ENCODE measurements at places on chromosomes 11 and 22.

GRCh38 chr11:43944761-43945311 lies 2.4 kb downstream of the C11orf96 start:
- H3K36me3 ChIP-seq = no peaks in the 10 kb centered on the region
- peaks cover 15% of the 10 kb centered on the region for H3K4me1 ChIP-seq
- H3K27me3 ChIP-seq = peaks cover 32% of the 10 kb centered on the region

DNA sequence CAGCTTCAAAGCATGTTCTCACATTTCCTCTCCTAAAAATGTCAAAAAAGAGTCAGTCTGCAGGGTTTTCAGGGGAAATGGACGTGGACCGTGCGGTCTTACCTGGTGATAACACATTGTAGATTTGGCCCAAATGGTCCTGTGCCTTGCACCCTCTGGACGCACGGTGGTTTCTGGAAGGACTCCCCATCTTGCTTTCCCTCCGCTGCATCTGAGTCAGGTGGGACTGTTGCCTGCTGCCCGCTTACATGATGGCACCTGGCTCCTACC lies 1290.1 kb downstream of the TBC1D22A start:
- no peaks in the 10 kb centered on the region for H3K36me3 ChIP-seq
- H3K4me1 ChIP-seq = no peaks in the 10 kb centered on the region
- H3K4me3 ChIP-seq = no peak overlapping the region
- DNase-seq = no peak

DNA sequence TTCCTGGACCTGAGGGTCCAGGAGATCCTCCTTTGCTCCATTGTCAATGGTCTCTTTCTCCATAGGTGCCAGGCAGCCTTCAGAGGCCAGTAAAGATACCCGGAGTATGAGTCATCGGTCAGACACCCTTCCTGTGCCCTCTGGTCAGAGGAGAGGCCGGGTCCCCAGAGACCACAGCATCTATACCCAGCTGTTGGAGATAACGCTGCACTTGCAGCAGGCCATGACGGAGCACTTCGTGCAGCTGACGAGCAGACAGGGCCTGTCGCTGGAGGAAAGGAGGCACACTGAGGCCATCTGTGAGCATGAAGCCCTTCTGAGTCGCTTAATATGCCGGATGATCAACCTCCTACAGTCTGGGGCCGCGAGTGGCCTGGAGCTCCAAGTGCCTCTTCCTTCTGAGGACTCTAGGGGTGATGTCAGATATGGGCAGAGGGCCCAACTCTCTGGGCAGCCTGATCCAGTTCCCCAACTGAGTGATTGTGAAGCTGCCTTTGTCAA lies at the start of gene ACCSL:
Gene ACCSL (plus strand): TSS at position 51 of the 501 bp plus-strand sequence. CDS start 56 bp downstream, at position 107.
- no peak for DNase-seq
- H3K4me3 ChIP-seq = no peak within 1 kb of the TSS
- H3K27me3 ChIP-seq = no peaks in the 10 kb centered on the region
- no peaks in the 10 kb centered on the region for H3K36me3 ChIP-seq

GRCh38 chr22:19664406-19664805 lies 49.9 kb upstream of the SEPTIN5 start:
- no peaks in the 10 kb centered on the region for H3K27me3 ChIP-seq
- no peak overlapping the region for H3K27ac ChIP-seq
- DNase-seq = no peak
- no peaks in the 10 kb centered on the region for H3K36me3 ChIP-seq

DNA sequence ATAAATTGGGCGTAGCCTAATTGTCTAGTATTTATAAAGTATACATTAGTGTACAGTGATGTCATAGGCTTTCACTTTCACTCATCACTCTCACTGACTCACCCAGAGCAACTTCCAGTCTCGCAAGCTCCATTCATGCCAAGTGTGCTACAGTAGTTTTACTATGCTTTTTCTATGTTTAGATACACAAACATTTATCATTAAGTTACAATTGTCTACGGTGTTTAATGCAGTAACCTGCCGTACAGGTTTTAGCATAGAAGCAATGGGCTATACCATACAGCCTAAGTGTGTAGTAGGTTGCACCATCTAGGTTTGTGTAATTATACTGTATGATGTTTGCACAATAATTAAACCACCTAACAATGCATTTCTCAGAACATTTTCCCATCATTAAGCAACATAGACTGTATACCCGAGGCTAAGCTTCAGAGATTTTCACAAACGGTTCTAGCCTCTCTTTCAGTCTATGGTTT lies 17.5 kb downstream of the OR9G1 start:
- H3K36me3 ChIP-seq = no peaks in the 10 kb centered on the region
- H3K4me3 ChIP-seq = no peak overlapping the region
- no peak overlapping the region for H3K27ac ChIP-seq
- no peak for DNase-seq
- no peaks in the 10 kb centered on the region for H3K27me3 ChIP-seq

- H3K27me3 ChIP-seq = no peaks in the 10 kb centered on the region
- H3K4me1 ChIP-seq = peaks cover 29% of the 10 kb centered on the region
- no peak for DNase-seq
- H3K4me3 ChIP-seq = no peak overlapping the region
These were observed 14.2 kb upstream of the CDC42BPG start for GRCh38 chr11:64858467-64859263.

DNA sequence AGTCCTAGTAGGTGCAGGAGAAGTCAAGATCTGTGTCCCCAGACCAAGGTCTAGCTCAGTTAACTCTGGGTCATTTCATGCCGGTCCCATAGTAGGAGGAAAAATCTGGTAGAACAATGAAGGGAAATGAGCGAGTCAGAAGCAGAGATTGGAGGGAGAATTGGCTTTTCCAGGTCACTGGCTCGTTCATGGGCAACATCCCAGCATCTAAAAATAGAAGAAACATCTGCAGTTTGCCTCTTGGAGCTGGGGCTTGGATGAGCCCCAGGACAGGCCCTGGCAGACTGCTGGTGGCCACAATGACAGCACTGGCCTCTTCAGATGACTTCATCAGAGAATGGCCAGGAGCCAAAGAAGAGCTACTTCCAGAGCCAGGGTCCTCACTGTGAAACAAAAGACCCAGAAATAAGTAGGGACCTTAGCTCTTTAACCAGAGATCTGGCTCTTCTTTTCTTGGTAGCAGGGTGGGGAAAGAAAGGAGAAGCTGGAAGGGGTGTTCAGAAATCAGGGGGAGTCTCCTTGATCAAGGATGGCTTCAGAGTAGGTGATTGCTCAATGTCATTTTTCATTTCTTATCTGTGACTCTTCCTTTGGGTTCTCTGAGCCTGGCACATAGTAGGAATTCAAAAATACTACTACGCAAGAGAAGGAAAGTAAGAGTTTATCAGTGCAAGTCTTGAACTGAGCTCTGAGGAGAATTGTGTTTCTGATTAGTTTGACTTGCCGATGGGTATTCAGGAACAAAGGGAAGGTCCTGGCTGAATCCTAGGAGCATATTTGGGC lies 102.6 kb downstream of the TMPRSS5 start:
- no peaks in the 10 kb centered on the region for H3K27me3 ChIP-seq
- no peaks in the 10 kb centered on the region for H3K36me3 ChIP-seq
- H3K4me1 ChIP-seq = no peaks in the 10 kb centered on the region
- H3K27ac ChIP-seq = no peak overlapping the region

GRCh38 chr22:43726322-43726721 lies 85.8 kb downstream of the EFCAB6 start:
- H3K36me3 ChIP-seq = no peaks in the 10 kb centered on the region
- no peaks in the 10 kb centered on the region for H3K27me3 ChIP-seq
- no peaks in the 10 kb centered on the region for H3K4me1 ChIP-seq
- H3K27ac ChIP-seq = no peak overlapping the region

- no peaks in the 10 kb centered on the region for H3K27me3 ChIP-seq
- H3K36me3 ChIP-seq = no peaks in the 10 kb centered on the region
- H3K27ac ChIP-seq = no peak overlapping the region
- no peak overlapping the region for H3K4me3 ChIP-seq
- DNase-seq = no peak
- H3K4me1 ChIP-seq = no peaks in the 10 kb centered on the region
These were observed 77.5 kb upstream of the SEPTIN5 start for GRCh38 chr22:19636696-19637407.

DNA sequence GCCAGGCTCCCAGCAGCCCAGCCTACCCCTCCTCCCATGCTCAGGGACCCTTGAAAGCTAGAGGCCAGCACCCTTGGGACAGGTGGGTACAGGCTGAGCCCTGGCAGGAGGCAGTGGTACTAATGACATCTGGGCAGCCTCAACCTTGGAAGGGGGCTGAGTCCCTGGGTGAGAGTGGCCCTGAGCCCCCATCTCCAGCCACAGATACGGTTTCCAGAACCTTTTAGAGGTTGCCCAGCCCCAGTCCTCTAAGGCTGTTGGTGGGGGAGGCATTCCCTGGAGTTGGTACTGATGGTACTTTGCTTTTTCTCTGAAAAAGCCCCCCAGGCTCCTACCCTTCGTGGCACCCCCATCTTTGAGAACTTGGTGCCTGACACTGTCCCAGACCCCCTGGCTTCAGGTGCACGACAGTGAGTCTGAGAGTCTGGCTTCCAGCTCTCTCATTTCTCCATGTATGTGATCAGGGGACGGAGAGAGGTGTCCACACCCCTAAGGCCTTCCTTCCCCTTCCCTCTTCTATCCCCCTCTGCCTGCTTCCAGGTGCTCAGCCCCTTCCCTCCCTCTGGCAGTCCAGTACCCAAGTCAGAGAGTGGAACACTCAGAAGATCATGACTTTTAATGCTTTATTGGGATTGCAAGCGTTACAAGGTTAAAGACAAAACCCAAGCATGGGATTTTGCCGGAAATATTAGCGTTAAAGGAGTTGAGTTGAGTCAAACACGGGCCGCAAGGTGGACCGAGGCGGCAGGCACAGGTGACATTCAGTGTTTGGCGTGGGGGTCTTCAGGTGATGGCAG lies 10.5 kb downstream of the IGF2 start:
- DNase-seq = peak; percentile 41
- H3K27ac ChIP-seq = no peak overlapping the region
- H3K4me3 ChIP-seq = no peak overlapping the region
- H3K27me3 ChIP-seq = no peaks in the 10 kb centered on the region
- no peaks in the 10 kb centered on the region for H3K4me1 ChIP-seq

GRCh38 chr11:124043420-124043819 lies 2.3 kb upstream of the OR10G7 start:
- H3K4me1 ChIP-seq = no peaks in the 10 kb centered on the region
- H3K36me3 ChIP-seq = no peaks in the 10 kb centered on the region
- H3K27me3 ChIP-seq = no peaks in the 10 kb centered on the region
- no peak for DNase-seq
